ENCODE measurements at places on chromosomes 2 and 18. TPM values are rescaled to one million over a fixed set of nuclear protein-coding genes. Genes with fewer than 3 reads are reported as not detected.

- DNase-seq, result no peak
These were observed 78.9 kb downstream of the UXS1 start for GRCh38 chr2:106115250-106115649.

GRCh38 chr2:204722691-204723090 lies 177.4 kb downstream of the PARD3B start:
- DNase-seq, result no peak

GRCh38 chr2:86337244-86337835 lies at the start of gene REEP1:
REEP1 (minus strand) TSS chr2:86337626; CDS start chr2:86337510, 116 bp downstream.
- peak; percentile 74 for DNase-seq

- peak; percentile 12 for DNase-seq
These were observed 120.2 kb upstream of the CREB1 start for GRCh38 chr2:207409517-207409916.

DNA sequence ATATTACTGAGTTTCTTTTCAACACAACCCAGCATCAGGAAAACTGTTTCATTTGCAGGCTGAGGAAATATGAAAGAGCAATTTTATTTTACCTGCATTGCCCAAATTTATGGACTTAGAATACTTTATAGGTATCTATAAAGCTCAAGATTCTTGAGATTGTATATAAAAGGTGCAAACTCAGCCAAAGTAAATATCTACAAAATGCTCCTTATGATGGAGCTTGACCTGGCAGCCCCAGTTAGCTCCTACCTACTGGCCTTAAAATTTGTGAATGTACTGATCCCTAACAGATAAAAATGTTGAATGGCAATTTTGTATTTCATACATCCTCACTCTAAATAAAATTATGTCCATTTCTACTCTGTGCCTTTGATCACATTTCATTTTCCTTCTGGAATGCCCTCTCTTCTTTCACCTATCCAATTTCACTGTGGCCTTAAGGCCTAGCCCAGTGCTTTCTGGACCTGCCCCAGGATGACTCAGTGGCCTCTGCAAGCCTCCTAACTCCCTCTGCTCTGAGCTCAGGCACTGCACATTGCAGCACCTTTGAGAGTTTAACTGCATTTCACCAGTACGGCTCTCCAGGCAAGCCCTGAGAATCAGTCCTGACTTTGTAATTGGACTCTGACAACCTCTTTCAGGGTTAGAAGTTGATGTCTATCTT lies 125.9 kb downstream of the ANTXR1 start:
- DNase-seq, result no peak

Gene HES6
- 22.1 TPM for total RNA-seq

GRCh38 chr2:179558010-179558934 lies 293.6 kb upstream of the SESTD1 start:
- no peak for DNase-seq

Gene ALPG
- not detected for total RNA-seq

- DNase-seq, result no peak
These were observed 32.6 kb downstream of the GALM start for GRCh38 chr2:38698467-38699003.

DNA sequence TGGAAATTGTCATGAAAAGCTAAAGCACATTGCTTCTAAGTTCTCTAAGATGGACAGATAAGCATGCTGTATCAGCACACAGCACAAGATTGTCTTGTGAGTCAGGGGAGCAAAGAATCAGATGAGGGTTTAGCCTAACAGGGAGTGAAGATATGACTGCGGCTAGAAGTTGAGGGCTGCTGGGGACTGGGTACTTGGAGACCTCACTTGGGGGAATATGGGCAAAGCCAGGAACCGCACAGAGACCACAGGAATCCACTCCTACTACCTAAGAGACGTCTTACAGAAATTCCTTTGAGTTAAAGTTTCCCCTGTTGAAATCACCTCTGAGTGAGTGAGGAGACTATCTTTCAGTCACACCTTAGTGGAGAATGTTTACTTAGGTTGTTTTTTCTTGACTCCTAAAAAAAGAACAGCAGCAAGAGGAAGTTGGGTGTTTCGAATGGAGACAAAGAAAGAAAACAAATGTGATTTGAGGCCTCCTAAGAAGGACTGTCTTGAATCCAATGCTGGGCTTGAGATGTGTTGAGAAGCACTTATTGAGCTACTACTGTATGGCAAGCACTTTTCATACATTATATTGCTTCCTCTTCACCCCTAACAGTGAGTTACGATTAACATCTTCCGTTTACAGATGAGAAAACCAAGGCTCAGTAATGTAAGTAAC lies 100.7 kb downstream of the ANKRD44 start:
- DNase-seq, result no peak

Gene CGREF1
- 1.6 TPM for total RNA-seq

- no peak for DNase-seq
These were observed 83.4 kb downstream of the AAK1 start for GRCh38 chr2:69560147-69560482.

DNA sequence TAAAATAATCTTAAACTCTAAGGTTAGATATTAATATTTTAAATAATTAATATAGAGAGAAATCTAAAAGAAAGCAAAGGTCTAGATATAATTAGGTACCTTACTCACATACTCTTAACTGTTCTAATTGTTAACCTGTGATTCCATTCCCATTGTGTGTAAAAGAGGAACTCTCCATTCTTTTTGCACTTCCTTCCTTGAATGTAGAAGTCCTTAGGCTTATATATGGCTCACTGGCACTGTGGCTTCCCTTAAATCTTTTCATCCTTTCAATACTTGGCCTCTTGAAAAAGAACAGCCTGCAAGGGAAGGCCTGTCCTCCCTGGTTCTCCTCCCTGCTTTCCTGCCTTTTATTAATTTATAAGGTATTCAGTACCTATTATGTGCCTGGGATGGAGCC lies 182.8 kb upstream of the FOSL2 start:
- no peak for DNase-seq

Gene DPP4
- total RNA-seq, result 3.2 TPM

Gene ASAP2
- 29.5 TPM for total RNA-seq

Gene NDUFV2
- total RNA-seq, result 169 TPM

DNA sequence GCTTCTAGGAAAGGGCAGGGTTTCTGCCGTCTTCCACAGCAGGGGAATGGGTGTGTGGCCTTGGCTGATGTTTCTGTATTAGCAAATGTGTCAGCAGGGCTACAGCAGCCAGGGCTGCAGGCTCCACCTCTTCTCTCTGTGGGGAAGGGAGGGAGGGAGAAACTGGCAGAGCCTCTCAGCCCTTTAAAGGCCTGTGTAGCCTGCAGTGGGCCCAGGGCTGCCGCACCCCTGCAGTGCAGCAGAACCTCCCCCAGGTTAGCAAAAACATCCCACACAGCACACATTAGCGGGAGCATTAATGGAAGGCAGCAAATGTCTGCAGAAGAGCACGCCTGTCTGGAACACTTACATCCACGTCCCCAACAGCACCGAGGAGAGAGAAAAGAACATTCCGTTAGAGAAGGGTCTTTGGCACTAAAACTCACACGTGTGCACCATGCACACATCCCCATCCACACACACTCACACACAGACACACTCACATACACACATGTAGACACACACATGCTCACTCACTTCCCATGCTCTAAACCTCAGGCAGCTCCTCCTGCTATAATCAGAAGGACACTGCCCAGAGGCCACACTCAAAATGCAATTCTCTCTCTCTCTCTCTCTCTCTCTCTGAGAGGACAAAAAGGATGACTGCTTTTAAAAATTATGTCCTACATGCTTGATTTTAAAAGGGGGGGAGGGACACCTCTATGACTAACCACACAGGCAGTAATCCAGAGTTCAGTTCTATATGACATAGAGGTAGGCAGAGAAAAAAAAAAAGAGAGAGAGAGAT lies 24.1 kb downstream of the MRPL35 start:
- peak; percentile 84 for DNase-seq

Gene CIB4
- not detected for total RNA-seq

GRCh38 chr2:96870626-96871255 lies 861 bp upstream of the SEMA4C start:
- DNase-seq, result peak; percentile 46

- DNase-seq, result no peak
These were observed 842 bp downstream of the PAX3 start for GRCh38 chr2:222298001-222298310.

- DNase-seq, result peak; percentile 26
These were observed 198.3 kb upstream of the SLC35G4 start for GRCh38 chr18:11411048-11411447.

Gene DNMT3A
- total RNA-seq, result 83.9 TPM

DNA sequence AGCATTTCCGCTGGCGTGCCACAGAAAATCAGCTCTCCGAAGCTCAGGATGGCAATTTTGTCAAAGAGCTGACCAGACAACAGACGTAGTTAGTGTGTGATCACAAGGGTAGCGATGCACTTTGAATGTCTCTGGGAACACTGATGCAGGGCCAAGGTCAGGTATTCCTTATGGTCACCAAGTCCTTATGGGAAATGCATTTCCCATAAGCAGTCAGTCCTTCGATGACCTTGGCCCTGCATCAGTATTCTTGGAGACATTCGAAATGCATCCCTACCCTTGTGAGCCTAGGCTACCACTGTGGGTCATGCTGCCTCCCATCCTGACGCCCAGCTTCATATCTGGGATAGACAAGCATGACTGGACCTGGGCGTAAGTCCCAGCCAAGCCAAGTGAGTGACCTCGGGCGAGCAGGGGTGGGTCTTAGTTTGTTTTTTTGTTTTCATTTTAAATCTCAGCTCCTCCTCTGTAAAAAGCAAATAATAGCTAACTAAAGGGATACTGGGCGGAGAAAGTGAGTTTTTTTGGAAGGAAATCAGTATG lies 13.6 kb downstream of the ABCG5 start:
- no peak for DNase-seq

GRCh38 chr2:7777668-7778067 lies 860.5 kb downstream of the RNF144A start:
- no peak for DNase-seq

DNA sequence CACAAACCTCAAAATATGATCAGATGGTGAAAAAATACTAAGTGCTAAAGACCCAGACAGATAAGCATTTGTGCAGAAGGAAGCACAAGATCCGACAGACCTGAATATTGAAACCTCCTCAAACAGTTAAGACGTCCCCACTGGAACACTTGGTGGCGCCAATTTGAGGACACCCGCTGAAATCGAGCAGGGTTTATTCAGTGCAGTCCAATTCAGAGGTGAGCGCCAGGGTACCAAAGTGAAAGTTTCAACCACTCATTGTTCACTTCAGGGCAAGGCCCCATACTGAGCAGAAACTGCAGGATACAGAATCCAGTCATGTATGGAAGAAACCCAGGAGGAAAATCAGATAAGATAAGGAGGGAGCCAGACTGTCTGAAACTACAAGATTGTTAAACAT lies 417.6 kb downstream of the LRRTM4 start:
- DNase-seq, result no peak

Gene C2orf80
- not detected for total RNA-seq

- no peak for DNase-seq
These were observed 343.1 kb upstream of the SLC39A10 start for GRCh38 chr2:195313962-195314361.

DNA sequence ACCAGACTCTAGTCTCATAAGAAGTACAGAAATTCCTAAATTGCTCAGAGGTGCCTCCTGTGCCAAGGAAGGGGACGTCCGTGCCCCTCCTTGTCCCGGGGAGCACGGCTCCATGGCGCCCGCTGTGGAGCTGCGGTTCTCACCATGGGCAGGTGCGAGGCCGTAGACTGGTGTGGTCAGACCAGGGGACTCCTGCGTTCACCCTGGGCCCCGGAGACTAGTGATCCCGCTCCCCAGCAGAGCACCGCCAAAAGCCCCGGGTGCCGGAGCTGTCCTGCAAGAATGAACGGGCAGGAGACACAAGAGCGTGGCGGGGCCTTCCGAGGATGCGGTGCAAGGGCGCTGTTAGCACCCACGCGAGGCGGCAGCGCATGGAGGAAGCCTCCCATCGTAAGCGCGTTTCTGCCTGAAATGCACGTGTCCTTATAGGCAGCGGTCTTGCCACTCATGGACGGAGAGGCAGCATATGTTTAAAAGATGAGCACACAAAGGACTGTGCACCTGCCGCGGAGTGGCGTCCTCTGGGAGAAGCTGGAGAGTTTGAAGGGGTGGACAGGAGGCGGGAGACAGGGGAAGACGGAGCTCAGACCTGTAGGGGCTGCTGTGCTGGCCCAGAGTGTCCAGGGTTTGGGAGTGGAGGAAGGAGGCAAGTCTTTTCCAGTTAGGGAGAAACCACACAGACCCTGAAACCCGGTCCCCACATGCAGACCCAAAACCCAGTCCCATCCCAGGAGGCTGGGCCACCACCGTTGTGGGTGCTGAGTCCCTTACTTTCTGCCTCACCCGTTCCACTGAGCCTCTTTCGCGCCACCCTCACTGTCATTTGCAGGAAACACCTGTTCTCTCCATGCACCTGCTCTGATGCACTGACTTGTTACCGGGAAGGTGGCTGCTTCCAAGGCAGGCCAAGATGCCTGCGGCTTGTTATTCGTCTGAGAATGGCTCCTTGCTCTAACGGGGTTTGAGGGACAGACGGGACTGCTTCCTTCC lies 7.5 kb upstream of the KCNG2 start:
- no peak for DNase-seq

Gene TLX2
- not detected for total RNA-seq

GRCh38 chr2:43708178-43708577 lies 31.9 kb upstream of the C1GALT1C1L start:
- DNase-seq, result no peak

GRCh38 chr2:234091883-234092282 lies 41.4 kb downstream of the SPP2 start:
- no peak for DNase-seq

Gene ADRA2B
- 5.2 TPM for total RNA-seq

Gene RAB27B
- total RNA-seq, result 3.7 TPM

Gene GRP
- total RNA-seq, result 1.3 TPM

- peak; percentile 54 for DNase-seq
These were observed 79.0 kb upstream of the CDH19 start for GRCh38 chr18:66682855-66683322.

GRCh38 chr18:49851624-49852023 lies 38.3 kb upstream of the ACAA2 start:
- DNase-seq, result no peak

Gene GDF7
- 0.82 TPM for total RNA-seq

DNA sequence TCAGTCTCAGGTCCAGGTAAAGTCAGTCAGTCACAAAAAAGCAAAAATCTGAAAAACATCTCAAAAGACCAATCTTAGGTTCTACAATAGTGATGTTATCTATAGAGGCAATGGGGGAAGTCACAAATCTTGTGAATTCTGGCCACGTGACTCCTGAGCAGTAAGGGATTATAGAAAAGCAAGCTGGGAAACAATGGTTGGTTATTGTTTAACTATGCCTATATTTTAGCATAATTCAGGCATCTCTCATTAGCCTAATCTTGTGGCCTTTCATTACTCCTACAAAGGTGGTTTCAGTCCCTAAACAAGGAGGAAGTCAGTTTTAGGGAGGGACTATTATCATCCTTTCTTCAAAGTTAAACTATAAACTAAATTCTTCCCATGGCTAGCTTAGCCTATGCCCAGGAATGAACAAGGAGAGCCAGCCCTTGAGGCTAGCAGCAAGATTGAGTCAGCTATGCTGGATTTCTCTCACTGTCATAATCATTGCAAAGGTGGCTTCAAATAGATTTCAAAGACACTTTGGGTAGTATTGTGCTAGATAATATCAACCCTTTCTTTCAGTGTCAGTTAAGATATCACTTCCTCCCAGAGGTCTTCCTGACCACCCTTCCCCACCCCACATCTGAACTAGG lies 56.4 kb upstream of the ITGA6 start:
- no peak for DNase-seq

All from tongue (tissue), 3 donors.